GDM1 (cell line): ENCODE measurements at places on chromosomes 2 and 18.

DNA sequence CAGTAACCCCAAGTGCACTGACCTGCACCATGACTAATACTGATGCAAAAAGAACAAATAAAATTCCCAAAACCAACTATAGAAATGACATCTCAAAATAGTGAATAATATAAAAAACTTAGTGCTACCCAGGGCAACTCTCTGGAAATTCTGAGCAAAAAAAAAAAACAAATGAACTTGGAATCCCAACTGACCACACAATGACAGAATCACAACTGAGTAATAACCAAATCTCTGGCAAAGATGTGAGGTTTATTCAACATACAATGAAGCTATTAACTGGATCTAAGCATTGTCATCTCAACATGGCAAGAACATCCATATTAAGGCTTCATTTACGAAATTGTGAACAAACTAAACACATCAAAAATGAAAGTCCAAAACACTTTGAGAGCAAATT, 22.7 kb downstream of the EXOC6B start:
- DNase-seq, result no peak

- no peak for DNase-seq
These were observed 1110.6 kb upstream of the ACVR2A start for GRCh38 chr2:146734042-146734820.

DNA sequence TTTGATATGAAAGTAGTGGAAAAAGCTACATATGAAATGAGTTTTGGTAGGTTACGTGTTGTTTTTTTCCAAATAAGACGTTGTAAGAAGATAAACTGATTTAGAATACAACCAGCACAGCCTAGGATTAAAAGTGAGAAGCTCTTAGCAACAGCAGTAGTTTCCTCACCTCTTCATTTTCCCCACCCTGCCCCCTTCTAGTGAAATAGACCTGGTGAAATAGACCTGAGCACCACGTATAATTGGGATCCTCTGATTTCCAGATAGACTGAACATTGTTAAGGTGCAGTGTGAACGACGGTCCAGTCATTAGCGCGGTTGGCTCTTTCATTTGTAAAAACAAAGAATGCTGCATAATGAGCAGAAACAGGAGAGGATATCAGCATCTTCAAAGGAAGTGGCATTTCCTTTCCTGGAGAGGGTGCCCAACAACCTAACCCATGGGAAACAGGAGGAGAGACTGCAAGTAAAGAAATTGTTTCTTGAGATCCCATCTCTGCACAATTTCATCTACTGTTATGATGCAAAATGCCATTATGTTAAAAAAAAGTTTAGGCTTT, 114.3 kb downstream of the FIGN start:
- DNase-seq, result no peak

- DNase-seq, result peak; percentile 16
These were observed 19.5 kb downstream of the CXCR4 start for GRCh38 chr2:136098441-136098840.

GRCh38 chr2:186532891-186533290, 46.8 kb downstream of the ZC3H15 start:
- DNase-seq, result no peak

GRCh38 chr2:32838418-32838817, 108.3 kb upstream of the LTBP1 start:
- DNase-seq, result no peak

DNA sequence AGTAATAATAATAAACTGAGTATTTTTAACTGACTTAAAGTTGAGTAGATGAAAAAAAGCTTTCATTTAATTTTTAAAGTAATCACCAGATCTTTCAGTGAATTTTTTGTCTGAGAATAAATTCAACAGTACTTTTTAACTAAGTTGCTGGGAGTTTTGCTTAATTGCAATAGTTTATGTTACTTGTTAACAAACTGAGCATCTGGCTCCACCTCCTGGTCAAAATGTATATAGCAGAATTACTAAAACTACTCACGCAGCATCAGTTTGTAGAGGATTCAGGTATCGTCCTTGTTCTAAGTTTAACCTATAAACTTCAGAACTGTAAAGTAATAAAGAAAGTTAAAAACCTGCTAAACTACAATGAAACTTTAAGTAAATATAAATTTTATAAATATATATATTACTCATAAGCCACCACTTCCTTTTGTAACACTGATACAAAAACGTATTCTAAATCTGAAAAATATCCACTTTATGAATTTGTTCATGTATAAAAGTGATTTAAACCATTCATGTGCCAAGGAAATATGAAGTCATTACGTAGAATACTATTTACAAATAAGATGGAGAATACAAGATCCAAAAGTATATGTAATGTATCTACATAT, 21.3 kb downstream of the NOL10 start:
- peak; percentile 12 for DNase-seq

- no peak for DNase-seq
These were observed 276.4 kb downstream of the RPIA start for GRCh38 chr2:88967844-88968243.

- DNase-seq, result no peak
These were observed 51.5 kb upstream of the MGAT5 start for GRCh38 chr2:134202371-134202770.

GRCh38 chr18:5410582-5410981, 115.1 kb upstream of the ZBTB14 start:
- DNase-seq, result no peak

GRCh38 chr2:233964581-233964980, 47.4 kb downstream of the TRPM8 start:
- no peak for DNase-seq

DNA sequence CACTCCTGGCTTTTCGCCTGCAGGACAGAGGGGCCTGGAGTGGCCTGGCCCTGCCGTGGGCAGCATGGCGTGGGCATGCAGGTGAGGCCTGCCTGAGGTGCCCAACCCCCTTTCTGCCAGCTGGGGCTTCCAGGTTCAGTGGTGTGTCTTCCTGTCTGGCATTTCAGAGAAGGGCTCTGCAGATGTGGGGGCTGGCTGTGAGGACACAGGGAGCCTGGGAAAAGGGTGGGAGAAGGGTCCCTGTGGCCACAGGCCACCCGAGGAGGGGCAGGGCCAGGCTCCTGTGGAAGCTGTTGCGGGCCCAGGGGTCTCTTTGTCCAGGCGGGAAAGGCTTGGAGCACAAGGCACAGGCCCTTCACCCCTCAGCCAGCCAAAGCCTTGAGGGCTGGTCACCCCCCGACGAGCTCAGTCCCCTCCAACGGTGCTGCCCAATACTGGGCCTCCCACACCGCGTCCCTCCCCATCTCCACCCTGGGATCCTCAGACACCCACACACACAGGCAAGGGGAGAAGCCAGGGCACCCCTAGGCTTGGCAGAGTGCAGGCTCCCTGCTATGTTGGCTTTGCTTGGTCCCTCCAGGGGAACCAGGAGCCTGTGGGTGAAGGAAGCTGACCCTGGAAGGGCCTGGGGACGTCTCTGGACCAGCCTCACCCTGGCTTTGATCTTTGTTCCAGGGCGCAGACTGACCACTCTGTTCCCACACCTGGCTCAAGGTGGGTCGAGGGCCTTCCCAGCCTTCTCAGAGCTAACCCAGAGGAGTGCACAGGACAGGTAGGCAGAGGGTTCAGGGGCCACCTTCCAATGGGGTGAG, 3.7 kb upstream of the AQP12A start:
- DNase-seq, result no peak

- DNase-seq, result no peak
These were observed 113.4 kb upstream of the AQP4 start for GRCh38 chr18:26978812-26979341.

GRCh38 chr2:73293534-73294171, at the start of gene EGR4:
EGR4 (minus strand) TSS chr2:73293548; CDS start chr2:73293317, 231 bp downstream.
- no peak for DNase-seq

- DNase-seq, result no peak
These were observed 45.1 kb downstream of the LPIN2 start for GRCh38 chr18:2967820-2968219.

GRCh38 chr2:227402959-227403358, 15.2 kb upstream of the SCYGR1 start:
- DNase-seq, result no peak
